Fibroblast of villous mesenchyme (primary cell): ENCODE measurements at places on chromosomes 16 and 17. TPM values are rescaled to one million over a fixed set of nuclear protein-coding genes. Genes with fewer than 3 reads are reported as not detected.

Gene CFAP119
- 1.3 and 3.2 TPM in 2 replicates for total RNA-seq

Gene TMEM238L
- total RNA-seq: not detected in 2 replicates

- DNase-seq: no peak
Observed at GRCh38 chr16:27464626-27465482, 62.9 kb downstream of the IL21R start.

DNA sequence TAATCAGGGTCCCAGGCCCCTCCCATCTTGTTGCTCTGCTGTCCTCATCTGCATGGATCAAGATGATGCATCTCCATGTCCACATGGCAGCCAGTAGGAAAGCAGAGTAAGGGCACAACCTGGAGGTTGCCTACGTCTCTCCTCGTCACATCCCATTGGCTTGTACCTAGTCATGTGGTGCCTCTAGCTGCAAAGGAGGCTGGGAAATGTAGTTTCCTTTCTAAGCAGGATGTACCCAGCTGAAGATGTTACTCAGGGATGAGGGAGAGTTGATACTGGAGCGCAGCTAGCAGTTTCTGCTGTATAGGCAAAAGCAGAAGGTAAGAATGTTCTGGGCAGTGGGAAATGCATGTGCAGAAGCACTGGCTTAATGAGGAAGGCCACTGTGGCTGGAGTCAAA lies 20.8 kb downstream of the ABCC1 start:
- DNase-seq: no peak

- no peak for DNase-seq
Observed at GRCh38 chr17:13154930-13155329, 137.1 kb upstream of the ELAC2 start.

DNA sequence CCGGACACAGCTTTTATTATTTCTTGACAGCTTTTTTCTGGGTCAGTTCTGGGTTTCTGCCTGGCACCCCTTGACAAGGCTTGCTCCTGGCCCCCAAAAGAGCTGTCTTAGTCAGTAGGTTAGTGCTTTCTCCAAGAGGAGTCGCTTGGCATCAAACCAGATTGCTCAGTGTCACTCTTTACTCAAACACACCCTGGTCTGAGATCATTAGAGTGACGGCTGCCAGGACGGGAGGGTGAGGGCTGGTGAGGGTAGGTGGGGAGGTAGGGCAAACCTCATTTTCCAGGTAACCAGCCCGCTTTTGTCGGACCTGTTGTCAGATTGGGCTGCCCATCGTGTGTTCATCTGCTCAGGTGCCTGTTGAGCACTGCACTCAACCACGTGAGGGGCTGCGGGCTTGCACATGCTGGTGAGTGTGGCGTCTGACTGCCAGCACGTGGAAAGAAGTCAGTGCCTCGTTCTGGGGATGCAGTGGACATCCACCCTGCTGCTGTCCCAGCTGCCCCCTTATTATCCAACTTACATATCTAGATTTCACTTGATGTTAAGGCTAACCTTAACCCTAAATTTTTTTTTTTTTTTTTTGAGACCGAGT lies 12.4 kb downstream of the TMEM94 start:
- DNase-seq: no peak

DNA sequence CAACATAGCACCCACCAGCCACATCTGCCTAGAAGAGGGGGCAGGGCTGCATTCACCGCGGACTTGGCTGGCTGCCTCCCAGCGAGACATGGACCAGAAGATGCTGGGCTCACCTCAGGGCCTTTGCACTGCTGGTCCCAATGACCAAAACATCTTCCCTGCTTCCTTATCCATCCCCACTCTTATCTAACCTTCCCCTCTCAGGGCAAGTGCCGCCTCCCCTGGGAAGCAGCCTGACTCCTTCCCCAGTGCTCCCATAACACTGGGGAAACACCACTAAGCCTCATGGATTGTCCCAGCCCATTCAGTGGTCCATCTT lies 5.7 kb downstream of the TMC6 start:
- DNase-seq: no peak

Gene TLK2
- total RNA-seq: 49.3 and 60.0 TPM in 2 replicates

DNA sequence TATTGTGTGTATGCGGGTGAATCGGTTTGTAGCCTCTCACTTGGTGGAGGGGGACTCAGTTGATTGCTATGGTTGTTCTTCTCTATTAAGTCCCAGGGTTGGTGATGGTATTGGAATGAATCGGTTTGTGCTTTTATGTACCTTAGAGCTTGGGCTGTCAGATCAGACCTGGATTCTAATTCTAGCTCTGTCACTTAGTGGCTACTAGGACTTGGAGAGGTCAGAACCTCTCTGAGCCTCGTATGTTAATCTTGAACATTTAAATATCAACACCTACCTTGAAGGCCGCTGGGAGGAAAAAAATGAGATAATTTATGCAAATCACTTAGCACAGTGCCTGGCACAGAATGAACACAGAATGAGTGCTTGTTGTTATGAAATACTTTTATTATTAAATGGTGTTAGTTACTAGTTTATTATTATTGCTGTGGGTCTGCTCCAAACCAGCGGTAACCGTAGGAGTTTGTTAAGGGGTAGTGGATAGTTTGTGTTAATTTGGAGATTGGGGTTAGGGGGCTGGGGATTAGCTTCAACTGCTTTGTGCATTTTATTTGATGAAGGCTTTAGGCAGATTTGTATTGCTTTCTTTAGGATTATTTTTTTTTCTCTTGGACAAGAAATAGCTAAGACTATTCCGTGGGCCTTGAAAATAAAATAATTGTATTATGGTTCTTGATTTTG lies 3.5 kb downstream of the KDM6B start:
- peak; percentile 34 for DNase-seq

DNA sequence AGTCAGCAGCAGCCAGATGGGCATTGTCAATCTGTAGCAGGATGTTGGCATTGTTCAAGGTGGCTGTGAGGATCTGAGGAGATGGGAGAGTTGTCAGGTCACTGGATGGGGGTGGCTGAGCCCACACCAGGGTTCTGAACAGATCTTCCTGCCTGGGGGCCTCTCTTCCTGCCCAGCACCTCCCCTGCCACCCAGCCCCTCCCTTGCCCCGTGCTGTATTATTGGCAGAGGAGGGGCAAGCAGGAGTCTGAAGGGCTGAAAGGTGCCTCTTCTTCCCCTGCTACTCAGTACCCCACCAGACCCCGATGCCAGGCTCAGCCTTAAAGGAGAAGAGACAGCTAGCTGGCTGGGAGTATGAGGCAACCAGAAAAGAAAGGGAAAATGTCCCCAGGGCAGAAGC lies 93.0 kb downstream of the GOSR1 start:
- no peak for DNase-seq

Gene GLYR1
- total RNA-seq: 45.7 and 60.9 TPM in 2 replicates

Gene WFDC1
- total RNA-seq: 8.2 and 10.0 TPM in 2 replicates

- DNase-seq: peak; percentile 12
Observed at GRCh38 chr17:65800655-65801054, 239.2 kb upstream of the AXIN2 start.

DNA sequence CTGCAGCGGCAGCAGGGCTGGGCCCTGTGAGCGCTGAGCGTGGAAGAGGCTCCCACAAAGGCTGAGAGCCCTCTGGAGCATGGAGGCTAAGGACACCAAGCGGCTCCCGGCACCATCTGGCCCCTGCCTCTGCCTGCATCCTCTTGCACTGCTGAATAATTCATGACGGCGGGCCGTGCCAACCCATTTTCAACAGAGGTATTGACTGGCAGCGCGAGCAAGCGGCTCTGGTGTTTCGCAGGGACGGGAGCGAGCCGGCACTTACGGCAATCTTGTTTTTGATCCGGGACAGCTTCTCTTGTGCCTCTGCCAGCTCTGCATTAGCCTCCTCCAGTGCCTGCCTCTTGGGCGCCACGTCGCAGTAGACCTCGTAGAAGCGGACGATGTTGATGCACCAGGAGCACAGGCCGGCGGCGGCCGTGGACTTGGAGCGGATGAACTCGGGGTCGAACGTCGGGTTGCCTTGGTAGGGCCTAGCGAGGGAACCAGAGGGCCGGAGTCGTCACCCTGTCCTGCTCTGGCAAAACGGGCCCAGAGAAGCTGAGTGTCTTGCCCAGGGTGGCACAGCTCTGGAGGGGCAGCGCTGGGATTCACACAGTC lies 80.4 kb downstream of the PGS1 start:
- no peak for DNase-seq
